ENCODE measurements at places on chromosomes 12 and 14.

- DNase-seq: no peak
Observed at GRCh38 chr14:52259434-52259833, 8.1 kb upstream of the PTGDR start.

DNA sequence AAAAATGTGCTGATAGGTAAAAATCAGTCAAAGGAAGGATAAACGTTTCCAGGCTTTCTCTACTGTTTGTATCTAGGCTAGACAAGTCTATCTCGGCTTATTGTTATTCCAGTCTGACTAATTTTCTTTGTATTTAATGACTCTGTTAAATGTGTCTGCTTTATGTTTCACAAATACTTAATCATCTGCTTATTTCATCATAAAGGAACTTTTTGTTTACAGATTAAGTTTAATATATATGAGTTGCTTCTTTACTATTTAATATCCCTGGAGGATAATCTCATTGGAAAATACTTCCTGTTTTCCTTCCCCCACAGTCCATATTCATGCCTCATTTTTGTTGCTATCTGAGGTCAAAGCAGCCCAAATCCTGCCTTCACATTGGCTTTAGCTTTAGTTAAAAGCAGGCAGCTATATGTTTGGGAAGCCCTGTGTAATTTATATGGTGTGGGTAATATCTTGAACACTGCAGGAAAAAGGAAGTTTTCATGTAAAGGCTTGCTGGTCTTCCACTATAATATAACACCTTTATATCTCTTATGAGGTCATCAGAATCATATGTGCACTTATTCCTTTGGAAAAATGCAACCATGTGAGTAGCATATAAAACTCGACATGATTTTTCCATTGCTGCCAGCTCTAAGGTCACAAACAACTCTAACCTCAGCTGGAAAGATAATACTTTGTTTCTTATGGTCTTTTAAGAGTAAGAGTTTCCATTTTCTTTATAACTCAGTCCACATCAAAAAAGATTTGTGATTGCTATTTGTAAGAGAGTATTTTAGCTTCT lies 76.8 kb downstream of the ALX1 start:
- DNase-seq: no peak

- no peak for DNase-seq
Observed at GRCh38 chr12:131082290-131083194, 128.8 kb downstream of the ADGRD1 start.

DNA sequence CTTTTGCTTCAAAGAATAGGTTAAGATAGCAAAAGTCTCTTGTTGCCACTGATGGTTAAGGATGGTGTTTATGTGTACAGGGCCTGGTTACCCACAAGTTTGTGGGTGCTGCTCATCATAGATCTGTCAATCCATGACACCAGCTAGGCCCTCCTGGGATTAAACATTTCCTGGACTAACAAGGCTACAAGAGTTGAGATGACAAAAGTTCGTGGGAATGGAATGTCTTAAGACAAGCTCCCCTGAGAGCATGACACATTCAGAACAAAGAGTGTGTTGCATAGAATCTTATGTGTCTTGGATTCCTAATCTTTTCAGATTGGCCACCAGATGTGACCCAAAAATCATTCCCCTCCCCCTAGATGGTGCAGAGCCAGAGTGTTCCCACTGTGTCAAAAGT lies 592.5 kb upstream of the USP15 start:
- no peak for DNase-seq

DNA sequence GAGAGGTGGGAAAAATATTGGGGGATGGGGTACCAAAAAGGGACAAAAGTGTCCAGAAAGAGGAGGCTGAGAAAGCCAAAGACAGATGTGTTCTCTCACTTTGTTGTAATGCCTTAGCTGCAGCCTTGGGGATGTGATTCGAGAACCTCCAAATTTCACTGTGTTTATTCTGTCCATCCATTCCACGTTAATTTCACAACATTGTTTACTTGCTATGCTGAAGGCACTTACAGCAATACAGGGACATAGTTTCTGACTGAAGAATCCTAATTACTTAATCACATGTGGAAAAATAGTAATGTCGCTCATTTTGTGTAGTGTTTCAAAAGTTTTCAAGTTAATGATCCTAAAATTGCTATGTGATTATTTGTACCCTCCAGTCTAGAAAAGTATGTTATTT lies 146.2 kb upstream of the SLC38A2 start:
- DNase-seq: no peak

- no peak for DNase-seq
Observed at GRCh38 chr14:94227029-94227428, 52.9 kb downstream of the PPP4R4 start.
